Foreskin fibroblast (primary cell): ENCODE measurements at places on chromosomes 3 and 15.

- no peak for DNase-seq
Observed at GRCh38 chr3:11739123-11739522, 95.4 kb upstream of the VGLL4 start.

GRCh38 chr3:132550579-132551305 is 46.3 kb upstream of the ACKR4 start:
- peak; percentile 46 for DNase-seq

DNA sequence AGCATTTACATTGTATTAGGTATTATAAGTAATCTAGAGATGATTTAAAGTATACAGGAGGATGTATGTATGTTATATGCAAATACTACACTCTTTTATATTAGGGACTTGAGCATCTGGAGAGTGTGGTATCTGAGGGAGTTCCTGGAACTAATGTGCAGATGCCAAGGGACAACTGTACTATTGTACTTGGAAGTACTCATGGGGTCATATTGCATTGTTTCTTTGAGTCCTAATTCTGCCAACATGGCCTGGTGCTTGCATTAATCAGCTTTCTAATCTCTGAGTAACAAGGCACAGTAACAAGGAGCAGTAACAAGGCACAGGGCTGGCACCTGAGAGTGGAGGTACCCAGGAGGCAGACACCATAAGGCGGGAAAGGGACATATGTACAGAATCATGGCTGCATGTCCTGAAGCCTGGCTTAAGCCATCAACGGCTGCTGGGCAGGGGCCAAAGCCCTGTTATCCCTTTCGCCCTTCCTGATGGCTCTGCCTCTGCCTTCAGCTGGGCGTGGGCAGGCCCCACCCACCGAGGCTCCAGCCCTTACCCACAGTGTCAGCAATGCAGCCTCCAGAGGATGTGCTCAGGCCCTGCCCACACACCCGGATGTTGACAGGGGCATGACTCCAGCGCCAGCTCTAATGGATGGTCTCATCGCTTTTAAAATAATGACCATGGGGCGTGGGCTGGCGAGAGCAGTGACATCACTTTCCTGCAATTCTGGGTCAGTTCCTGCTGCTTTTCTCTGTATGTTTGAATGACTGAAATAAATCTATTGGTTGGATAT is 22.9 kb downstream of the CEMIP start:
- no peak for DNase-seq

GRCh38 chr15:59294574-59295260 is 78.0 kb downstream of the MYO1E start:
- peak; percentile 90 for DNase-seq

GRCh38 chr15:78243491-78243941 is 9.2 kb upstream of the ACSBG1 start:
- no peak for DNase-seq

GRCh38 chr15:98755138-98755537 is 106.8 kb downstream of the IGF1R start:
- DNase-seq = no peak

DNA sequence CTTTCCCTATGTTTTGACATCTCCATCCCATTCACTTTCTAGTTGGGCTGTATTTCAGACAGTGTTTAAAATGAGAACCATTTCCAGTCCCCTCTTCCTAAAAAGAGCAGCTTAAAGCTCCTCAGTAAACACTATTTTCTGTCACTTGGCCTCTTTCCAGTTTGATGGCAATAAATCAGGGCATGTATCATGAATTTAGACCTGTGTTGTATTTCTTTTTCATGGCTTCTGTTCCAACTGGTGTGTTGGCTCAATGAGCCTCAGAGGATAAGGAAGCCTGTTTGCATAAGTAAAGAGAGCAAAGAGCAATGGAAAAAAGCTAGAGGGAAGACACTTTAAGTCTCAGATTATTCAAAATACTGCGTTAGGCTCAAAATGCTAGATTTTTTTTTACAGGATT is 7.2 kb downstream of the CCDC80 start:
- no peak for DNase-seq

DNA sequence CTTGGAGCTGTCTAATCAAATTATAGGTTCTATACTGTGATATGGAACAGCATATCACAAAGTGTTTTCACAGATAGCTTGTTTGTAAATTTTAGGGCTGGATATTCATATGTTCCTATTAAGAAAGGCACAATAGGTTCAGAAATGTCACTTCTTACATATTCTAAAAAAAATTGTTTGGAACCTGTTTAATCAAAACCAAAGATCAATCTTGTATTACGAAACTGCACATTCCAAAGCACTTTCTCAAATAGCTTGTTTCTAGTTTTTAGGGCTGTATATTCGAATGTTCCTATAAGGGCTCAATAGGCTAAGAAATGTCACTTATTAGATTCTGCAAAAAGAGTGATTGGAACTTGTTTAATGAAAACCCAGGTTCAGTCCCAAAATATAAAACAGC is 67.4 kb upstream of the OSBPL11 start:
- peak; percentile 68 for DNase-seq

GRCh38 chr3:152797751-152798432 is 37.0 kb upstream of the P2RY1 start:
- DNase-seq = no peak

DNA sequence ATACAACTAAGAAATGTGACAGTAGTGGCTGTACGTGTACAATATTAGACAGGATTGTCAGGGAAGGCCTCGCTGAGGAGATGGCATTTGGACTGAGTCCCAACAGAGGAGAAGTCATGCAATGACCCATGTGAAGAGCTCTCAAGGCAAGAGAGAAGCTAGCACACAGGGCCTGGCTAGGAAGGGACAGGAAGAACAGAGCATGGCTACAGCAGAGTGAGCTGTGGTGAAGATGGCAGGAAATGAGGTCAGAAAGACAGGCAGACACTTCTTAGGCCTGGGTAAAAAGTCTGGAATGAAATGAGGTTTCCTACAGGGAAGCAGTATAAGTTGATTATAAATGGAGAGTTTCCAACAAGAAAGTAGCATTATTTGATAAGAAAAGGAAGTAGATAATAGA is 33.2 kb upstream of the LEKR1 start:
- DNase-seq = no peak

GRCh38 chr3:120168611-120169010 is 74.4 kb upstream of the GSK3B start:
- DNase-seq = no peak

DNA sequence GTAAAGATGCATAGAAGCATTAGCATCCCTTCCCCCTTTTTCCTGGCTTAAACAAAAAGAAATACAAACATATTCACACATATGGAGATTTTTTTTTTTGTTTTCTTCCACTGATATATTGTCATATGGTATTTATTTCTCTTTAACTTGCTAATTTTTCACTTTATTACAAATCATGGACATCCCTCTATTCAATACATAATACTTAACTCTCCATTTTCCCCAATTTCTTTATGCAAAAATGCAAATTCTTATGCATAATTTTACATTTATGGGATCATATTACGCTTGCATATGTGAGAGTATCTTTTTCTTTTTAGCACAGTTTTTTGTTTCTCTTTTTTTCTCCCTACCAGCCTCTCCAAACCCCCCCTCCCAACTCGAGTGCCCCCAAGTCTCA is 48.8 kb downstream of the CCR3 start:
- DNase-seq = no peak

DNA sequence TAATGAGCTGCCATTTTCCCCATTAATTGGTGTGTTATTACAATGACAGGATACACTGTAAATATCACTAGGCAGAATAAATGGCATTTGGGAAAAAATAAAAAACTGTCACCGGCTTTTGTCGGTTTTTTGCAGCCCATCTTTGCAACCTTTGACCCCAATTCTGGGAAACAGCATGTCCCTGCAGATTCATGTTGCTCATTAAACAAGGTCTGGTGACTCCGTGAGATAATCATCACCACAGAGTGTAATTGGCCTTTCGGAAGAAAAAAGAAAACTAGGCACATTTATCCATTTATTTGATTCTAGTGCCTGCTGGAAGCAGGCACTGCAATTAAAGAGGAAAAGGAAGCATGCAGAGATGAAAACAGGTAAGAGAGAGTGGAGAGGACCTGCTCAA is 64.5 kb downstream of the TRAT1 start:
- DNase-seq = no peak
